RCC 7860 (cell line): ENCODE measurements at places on chromosomes 12 and 14.

GRCh38 chr12:46492471-46493085 is 120.0 kb upstream of the SLC38A2 start:
- peak; percentile 54 for DNase-seq

GRCh38 chr14:49988080-49988990 is 95.5 kb downstream of the ARF6 start:
- DNase-seq, result no peak

GRCh38 chr14:38910092-38910491 is 192.9 kb downstream of the SEC23A start:
- no peak for DNase-seq

- no peak for DNase-seq
Observed at GRCh38 chr12:89040146-89040964, 311.9 kb downstream of the DUSP6 start.

DNA sequence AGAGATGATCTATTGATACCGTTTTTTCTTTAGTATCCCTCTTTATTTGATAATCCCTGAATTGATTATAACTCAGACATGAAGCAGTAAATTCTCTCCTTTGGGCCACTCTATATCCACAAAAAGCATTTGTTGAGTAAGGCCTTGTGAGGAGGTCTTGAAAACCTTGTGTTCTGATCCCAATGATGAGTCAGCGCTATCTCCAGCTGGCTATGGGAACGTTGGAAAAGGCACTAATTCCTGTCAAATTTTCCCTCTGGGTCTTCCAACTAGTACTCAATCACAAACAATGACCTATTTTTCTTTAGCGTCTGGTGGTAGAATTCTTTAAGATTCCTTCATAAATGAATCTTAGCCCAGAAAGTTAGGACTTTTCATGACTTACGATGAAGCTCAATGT is 168.4 kb upstream of the LRIG3 start:
- DNase-seq, result no peak

GRCh38 chr14:104293851-104294627 is 155.7 kb downstream of the KIF26A start:
- no peak for DNase-seq

DNA sequence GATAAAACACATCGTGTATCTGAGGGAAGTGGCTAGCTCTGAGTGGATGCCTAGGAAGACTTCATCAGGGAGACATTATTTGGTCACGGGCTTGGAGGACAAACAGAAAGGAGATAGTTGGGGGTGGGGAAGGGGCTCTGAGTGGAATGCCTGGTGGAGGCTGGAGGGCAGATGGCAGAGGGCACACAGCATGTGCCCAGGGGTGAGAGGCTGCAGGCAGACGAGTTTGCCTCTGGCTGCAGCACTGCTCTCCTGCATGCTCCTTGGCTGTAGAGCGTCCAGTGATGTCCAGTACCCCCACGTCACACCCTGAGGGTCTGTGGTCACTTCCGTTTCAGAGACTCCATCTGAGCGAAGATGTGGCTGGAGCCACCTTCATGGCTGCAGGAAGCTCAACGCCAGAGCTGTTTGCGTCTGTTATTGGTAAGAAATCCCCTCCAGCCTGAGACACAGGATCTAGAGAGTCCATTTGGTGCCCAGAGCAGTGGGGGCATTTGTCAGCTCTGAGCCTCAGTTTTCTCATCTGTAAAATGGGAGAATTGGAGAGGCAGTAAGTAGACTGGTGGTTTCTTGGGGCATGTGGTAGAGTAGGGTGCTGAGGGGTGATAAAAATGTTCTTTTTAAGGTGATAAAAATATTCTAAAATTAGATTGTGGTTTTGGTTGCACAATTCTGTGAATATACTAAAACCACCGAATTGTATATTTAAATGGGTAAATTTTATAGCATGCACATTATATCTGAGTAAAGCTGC is 71.7 kb upstream of the RIN3 start:
- no peak for DNase-seq

- no peak for DNase-seq
Observed at GRCh38 chr12:126974779-126975178, 1292.2 kb upstream of the TMEM132C start.

- DNase-seq, result no peak
Observed at GRCh38 chr12:19177754-19178153, 48.2 kb downstream of the PLEKHA5 start.

DNA sequence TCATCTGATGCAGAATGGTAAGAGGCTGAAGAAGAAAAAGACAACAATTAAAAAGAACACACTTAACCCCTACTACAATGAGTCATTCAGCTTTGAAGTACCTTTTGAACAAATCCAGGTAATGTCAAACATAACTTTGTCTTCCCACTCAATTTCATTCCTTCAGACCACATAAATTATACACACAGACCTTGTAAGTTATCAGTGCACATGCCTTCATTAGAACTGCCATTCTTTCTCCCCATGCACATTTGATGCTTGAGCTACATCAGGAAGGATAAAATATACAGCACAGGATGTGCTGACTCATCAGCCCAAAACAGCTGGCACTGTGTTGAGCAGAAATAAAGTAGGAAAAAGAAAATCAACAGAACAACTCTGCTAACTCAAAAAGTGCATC is 246.7 kb downstream of the PAWR start:
- no peak for DNase-seq

DNA sequence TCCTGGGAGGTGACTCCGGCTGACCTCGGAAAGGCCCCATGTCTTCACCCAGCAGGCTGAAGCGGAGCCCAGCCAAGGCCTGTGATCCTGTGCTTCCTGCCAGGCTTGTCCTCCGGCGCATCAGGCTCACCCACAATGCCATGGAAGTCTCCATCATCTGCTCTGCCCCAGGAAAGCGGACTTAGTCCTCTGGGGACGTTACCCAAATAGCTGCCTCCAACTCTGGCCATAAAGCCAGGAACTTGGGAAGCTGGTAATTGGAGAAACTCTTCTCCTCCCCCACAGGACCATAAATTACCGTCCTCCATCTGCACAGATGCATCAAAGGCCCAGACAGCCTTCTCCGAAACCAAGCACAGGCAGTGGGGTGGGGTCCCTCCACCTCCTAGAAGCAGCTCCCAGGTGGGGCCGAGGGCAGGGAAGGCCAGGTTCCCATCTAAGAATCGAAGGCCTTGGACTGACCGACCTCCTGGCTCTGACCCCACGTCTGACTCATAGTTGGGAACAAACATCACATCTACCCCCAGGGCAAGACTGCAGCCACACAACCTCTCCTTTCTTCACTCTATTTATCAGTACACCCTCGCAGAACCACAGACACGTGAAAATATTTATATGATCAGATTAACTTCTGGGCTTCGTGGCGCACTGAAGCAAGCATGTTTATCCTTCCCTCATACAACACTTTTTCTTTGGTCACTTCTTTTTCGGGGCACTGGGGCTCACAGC is 56.4 kb downstream of the PITPNM2 start:
- peak; percentile 38 for DNase-seq

GRCh38 chr14:68777644-68778043 is 15.2 kb downstream of the ZFP36L1 start:
- no peak for DNase-seq

- no peak for DNase-seq
Observed at GRCh38 chr14:92341791-92342190, 18.8 kb downstream of the SLC24A4 start.

GRCh38 chr14:106203438-106203837 is 677.1 kb downstream of the TMEM121 start:
- DNase-seq, result no peak

DNA sequence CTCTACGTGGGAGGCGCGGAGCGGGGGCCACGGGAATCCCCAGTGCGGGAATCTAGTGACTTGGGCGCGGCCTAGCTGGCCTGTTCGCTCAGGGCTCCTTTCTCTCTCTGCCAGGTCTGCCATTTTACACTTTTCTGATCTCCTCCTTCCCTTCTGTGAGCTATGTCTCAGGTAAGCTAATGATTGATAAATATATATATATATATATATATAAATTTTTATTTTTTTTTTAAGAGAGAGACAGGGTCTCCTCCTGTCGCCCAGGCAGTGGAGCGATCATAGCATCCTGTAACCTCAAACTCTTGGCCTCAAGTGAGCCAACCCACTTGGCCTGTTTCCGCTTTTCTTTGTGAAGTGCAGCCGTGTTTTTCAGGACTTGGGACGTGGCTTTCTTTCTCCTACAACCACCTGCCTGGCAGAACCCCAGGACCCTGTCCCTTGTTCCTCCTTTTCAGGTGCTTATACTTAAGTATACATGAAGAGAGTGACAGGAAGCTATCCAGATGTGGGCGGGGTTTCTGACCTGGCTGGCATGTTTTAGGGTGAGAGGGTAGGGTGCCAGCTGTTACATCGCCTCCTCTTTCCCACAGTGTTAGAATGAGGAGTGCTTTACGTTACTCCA is 547 bp downstream of the ZNF140 start:
- DNase-seq, result no peak

DNA sequence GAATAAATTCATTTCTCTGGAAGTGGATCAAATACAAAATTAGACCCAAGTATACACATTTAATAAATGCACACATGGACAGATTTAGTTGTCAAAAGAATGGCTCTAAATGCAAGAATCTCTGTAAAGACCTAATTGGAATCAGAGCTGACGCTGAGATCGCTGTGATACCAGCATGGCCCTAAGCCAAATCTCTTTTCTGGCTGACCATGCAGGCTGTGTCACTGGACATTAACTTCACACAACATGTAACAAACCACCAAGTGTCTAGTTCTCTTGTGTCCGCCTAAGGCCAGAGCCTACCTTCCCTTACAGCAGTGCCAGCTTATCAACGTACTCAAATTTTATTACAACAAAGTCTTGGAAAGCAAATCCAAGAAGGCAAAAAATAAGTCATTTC is 127.5 kb downstream of the MED13L start:
- no peak for DNase-seq

DNA sequence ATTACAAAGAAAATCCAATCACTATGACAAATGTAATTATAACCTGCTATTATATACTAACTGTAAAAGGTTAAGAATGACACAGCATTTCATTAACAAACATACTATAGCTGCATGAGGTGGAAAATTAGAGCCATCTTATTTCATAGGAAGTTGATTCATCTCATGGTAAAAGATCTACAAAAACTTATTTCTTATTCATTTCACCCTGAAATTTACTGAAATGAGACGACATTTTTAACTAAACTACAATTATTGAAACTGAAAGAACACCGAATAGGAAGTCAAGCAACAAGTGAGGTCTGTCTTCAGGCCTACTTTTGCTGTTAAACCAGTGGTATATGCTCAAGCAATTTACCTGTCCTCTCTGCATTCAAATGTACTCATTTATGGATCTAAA is 87.2 kb downstream of the CEP83 start:
- DNase-seq, result no peak

GRCh38 chr14:55807053-55807880 is 227.3 kb downstream of the KTN1 start:
- DNase-seq, result peak; percentile 4

GRCh38 chr12:119274636-119275065 is 59.9 kb upstream of the CCDC60 start:
- DNase-seq, result no peak

GRCh38 chr14:50985124-50985858 is 41.0 kb upstream of the PYGL start:
- no peak for DNase-seq

DNA sequence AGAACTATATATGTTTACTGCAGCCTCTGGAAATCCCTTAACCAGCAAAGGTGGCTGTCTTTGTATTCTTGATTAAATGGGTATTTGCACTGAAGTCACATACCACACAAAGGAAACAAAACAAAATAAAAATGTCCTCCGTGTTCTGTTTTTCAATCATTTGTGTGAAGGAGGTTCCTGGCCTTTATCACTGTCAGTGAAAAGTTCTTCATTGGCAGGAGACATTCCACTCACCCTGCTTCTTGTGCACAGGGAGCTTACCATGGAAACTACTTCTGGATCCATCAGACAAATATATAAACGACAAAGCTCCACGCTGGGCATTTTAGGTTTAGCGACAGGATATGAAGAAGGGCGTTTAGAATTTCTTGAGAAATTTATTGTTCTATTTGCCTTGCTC is 5.7 kb upstream of the NKX2-8 start:
- no peak for DNase-seq

DNA sequence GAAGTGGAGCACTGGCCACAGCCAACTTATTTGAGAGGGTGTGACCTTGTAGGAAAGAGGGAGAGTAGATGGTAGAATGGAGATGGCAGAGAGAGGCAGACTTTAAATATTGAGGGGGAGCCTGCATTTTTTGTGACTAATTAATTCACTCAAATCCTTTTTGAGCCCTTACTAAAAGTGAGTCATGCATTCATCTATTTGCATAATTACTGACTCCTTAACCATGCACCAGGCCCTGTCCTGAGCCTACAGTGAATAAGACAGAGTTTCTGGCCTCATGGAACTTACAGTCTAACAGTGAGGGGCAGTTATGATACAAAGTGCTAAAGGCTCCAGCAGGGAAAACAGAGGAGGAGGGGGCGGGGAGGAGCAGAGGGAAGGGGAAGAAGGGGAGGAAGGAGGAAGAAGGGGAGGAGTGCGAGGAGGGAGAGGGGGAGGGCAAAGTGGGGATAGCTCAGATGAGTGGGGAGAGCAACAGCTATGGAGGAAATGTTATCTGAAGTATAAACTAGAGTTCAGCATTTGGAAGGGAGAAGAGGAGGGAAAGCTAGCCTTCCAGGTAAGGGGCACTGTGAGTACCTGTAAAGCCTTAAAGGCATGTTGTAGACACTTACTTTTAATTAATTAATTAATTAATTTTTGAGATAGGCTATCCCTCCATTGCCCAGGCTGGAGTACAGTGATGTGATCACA is 7.5 kb upstream of the CTDSP2 start:
- DNase-seq, result no peak

- peak; percentile 35 for DNase-seq
Observed at GRCh38 chr12:55068416-55069010, 48.7 kb downstream of the NEUROD4 start.

GRCh38 chr14:44966601-44967336 is 4.8 kb downstream of the TOGARAM1 start:
- no peak for DNase-seq

DNA sequence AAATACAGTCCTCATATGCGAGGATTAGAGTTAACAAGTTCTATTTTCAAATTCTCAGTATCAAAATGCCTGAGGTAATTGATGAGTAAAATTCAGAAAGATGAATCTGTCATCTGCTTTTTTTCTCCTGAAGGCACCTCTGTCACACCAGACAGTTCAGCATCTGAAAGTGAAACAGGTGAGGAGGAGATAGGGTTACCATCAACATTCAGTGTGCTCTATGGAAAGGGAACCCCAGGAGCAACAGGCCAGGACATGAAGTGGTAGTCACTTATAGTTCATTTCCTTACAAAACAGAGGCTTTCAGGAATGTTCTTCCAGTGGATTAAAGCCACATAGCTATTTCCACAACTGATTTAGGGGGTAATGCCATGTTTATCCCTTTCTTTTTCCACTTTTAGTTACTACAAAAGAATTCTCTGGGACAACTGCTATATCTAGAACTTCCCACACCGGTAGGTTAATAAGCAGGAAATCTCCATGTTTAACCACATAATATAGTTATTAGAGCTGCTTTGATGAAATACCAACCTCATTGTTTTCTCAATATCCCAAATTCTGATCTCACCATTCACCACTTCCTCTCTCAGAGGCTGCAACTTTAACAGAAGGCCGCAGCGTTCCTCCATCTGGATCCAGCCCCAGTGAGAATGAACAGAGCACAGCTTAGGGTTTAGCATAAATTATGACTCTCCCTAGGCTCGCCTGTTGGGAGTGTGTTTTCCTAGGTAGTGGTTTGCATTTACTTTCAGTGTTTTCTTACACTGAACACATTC is 177.0 kb upstream of the CNTN1 start:
- no peak for DNase-seq
